ENCODE measurements at places on chromosomes 16 and 17.
A peak's percentile ranks its signal among the peaks of the same experiment; 100 is the strongest.

- peak; percentile 69 for DNase-seq
Observed at GRCh38 chr17:58083491-58084316, 485 bp downstream of the DYNLL2 start.

DNA sequence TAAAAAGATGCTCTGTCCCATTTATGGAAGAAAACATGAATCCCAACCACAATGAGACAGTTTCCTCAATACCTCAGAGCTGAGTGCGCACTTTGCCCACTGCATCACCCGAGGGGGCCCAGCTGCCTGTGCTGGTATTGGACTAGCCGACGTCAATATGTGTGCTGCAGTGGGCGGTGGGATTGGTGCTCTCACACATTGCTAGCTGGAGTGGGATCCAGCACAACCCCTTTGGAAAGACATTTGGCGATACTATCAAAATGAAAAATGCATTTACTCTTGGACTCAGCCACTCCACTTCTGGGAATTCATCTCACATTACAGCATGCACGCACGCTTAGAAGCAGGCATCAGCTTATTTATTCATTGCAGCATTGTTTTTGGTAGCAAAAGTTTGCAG, 289.2 kb upstream of the FOXF1 start:
- DNase-seq, result no peak

DNA sequence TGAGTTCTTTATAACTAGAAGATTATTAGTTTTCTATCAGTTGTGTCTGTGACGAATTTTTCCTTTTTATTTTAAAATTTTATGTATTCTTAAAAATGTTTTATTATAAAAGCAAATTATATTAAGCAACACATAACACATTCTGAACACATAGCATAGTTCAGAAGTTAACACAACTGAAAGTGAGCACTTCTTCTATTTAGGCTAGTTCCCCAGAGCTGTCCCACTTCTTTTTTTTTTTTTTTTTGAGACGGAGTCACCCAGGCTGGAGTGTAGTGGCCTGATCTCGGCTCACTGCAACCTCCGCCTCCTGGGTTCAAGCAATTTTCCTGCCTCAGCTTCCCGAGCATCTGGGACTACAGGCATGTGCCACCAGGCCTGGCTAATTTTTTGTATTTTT, 37.7 kb upstream of the ALDH3A2 start:
- no peak for DNase-seq

GRCh38 chr17:31598399-31598782, 206.9 kb downstream of the RAB11FIP4 start:
- no peak for DNase-seq

DNA sequence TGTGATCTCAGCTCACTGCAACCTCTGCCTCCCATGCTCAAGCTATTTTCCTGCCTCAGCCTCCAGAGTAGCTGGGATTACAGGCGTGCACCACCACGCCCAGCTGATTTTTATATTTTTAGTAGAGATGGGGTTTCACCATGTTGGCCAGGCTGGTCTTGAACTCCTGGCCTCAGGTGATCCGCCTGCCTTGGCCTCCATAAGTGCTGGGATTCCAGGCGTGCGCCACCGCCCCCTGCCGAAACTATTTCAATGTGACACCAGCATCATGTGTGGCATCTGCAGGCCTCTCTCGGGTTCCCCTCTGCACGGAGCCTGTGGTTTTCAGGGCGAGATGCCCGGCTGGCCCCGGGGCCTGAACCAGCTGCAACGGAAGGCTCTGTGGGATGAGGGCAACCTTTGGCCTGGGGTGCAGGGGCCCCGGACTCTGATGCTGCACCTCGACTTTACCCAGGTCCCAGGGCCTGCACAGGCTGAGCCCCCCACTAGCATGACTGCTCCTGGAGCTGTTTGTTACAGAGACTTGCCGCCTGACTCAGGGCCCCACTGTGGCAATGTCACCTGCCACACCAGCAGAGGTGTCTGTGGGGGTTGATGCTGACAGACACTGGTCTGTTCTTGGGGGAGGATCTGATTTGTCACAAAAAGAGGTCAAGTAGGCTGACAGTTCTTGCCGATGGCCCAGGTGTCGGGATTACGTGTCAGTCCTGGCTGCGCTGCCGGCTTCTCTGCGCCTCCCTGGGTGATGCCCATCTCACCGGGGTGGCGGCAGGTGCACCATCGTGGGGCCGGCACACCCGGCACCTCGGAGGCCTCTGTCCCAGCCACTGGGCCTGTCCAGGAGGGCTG, 8.6 kb upstream of the TEX19 start:
- no peak for DNase-seq

DNA sequence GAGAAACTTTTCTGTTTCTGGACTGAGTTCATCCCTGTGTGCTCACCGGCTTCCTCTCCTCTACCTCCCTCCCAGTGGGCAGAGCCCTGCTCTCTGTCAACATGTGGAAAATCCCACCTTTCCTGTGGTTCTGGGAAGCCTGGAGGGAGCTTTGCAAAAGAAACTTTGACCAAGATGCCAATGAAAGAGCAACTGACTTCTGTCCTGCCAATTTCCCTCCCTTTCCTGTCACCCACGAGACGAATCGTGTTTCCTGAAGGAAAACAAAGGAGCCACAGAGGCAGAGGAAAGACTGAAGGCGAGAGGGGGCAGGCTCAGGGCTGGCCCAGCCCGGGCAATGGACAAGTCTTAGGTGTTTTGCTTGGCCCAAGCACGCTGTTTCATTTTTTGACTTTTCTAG, 82.8 kb downstream of the PLCG2 start:
- no peak for DNase-seq

GRCh38 chr17:61700252-61700651, 109.2 kb upstream of the NACA2 start:
- DNase-seq, result no peak

DNA sequence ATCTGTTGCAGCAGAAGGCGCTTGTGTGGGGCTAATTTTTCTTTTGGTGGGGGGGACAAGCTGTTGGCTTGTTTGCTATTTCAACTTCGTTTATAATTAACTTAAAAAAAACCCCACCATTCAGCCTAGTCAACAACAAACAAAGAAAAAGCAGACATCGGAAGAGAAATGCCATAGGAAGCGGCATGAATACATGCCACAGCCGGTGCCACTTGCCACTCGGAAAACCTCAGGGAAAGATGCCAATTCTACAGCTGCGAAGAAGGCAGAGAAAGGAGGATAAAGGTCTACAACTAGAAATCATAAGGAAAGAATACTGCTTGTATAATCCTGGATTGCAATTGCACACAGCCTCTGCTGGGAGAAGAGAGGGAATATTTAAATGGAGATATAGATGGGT, 254.4 kb upstream of the PMFBP1 start:
- peak; percentile 19 for DNase-seq

DNA sequence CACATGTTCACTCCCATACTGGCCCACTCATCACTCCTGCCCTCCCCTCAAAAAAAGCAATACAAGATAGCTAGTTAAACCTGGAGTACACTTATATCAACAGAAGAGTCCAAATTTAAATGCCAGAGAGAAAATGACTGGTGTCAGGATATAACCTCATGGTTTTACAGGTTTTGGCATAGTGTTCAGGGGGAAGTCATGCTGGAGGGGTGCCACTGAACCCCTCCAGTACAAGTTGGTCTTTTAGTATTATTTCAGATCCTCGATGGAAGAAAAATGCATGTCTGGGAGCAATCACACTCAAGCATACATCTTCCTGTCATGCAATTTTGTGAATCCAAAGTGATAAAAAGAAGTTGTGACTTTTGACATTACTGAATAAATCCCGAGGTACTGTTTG, 10.5 kb downstream of the NACA2 start:
- no peak for DNase-seq

DNA sequence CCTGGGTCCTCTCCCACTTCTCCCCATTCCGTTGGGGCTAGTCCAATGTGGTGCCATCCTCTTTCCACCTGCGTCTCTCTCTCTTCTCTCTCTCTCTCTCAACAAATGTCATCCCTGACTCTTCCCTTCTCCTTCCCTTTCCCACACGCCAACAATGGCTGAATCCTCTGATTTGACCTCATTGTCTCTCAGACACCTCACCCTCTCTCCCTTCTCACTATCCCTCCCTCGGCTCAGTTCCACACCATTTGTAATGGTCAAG, 628 bp upstream of the ZNF18 start:
- no peak for DNase-seq

GRCh38 chr16:76287466-76287865, 10.3 kb downstream of the CNTNAP4 start:
- DNase-seq, result no peak

DNA sequence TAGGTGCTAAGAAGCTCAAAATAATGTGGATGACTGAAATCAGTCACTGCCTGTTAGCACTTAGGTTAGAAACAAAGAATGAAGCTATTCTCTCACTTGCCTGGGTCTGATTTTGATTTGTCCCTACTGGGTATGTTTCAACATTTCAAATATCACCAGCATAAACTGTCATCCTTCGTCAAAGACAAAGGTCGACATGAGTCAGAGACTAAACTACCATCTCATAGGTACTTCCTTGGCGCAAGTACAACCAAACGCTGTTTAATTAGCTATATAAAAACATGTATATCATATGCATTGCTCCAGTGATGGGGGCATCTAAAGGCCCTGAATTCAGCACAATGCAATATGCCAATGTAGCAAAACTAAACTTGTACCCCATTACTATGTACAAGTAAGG, 4.0 kb downstream of the AKTIP start:
- DNase-seq, result no peak

DNA sequence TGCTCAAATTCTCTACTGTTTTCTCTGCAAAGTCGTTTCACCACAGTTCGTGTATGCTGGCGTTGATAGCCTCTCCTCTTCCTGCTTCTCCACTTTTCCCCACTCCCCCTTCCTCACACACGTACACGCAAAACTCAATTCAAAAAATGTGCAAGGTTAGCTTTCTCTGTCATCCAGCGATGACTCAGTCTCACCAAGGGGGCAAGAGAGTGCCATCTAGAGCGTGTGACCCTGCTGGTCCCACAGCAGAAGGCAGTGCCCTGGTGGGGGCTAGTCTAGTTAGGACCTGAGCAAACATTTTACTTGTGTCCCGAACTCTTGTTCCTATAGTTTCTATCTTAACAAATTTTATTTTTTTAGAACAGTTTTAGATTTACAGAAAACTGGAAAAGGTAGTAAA, 121.2 kb upstream of the CHMP6 start:
- DNase-seq, result no peak

DNA sequence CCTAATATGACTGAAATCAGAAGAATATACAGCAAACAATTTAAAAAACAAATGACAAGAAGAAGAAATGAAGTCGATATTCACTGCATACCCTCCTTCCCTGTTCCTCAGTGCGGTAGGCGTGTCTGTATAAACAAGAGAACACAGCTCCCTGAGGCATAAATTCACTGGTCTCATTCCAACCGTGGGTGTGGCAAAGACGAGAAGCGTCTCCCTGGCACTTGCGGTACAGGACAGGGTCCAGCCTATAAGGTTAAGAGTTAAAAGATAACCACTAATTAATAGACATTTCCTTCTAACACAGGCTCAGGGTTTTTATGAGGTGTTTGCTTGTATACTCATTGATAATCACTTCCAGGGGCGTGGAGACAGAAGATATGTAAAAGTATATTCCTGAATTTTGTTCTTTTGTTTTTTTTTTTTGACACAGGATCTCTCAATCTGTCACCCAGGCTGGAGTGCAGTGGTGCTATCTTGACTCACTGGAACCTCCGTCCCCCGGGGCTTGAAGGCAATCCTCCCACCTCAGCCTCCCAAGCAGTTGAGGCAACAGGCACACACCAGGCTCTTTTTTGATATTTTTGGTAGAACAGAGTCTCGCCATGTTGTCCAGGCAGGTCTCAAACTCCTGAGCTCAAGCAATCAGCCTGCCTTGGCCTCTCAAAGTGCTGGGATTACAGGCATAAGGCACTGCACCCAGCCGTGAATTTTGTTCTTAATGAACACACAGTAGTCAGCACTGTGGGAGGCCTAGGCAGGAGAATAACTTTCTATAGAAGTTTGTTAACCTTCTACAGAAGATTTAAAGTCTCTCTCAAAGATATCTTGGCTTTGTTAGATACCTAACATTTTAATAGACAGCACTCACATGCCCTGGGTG, 59.1 kb upstream of the CLEC18B start:
- no peak for DNase-seq

GRCh38 chr16:50609471-50609870, 61.3 kb downstream of the NKD1 start:
- DNase-seq, result no peak

GRCh38 chr17:77564278-77564920, 394.1 kb upstream of the TNRC6C start:
- no peak for DNase-seq

- DNase-seq, result no peak
Observed at GRCh38 chr17:8711291-8711690, 33.3 kb downstream of the CCDC42 start.

DNA sequence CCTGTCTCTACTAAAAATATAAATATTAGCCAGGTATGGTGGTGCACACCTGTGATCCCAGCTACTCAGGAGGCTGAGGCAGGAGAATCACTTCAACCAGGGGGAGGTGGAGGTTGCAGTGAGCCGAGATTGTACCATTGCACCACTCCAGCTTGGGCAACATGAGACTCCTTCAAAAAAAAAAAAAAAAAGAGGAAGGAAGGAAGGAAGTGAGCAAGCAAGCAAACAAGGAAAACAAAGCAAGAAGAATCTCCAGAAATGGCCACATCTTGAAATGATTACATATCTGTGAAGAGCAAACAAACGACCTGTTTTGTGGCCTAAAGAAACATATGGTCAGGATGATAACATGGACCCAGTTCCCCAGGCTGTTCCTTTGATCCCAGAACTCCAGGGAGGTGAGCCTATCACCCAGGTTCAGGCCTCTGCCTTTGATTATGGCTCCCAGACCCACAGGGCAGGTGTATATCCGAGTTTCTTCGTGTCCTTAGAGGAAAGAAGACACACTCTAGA, 8.9 kb downstream of the ACOX1 start:
- no peak for DNase-seq

- no peak for DNase-seq
Observed at GRCh38 chr16:19523184-19523558, 571 bp upstream of the CCP110 start.

- DNase-seq, result no peak
Observed at GRCh38 chr17:45246861-45247428, 14.9 kb downstream of the SPATA32 start.

- DNase-seq, result no peak
Observed at GRCh38 chr16:69378760-69379159, 7.0 kb downstream of the TERF2 start.

GRCh38 chr16:84597931-84598351, 19.9 kb downstream of the COTL1 start:
- no peak for DNase-seq

GRCh38 chr17:46862949-46863348, 11.6 kb downstream of the WNT9B start:
- DNase-seq, result no peak

- DNase-seq, result no peak
Observed at GRCh38 chr16:23148166-23148512, 1.1 kb downstream of the USP31 start.

GRCh38 chr16:49838441-49839016, 17.4 kb downstream of the ZNF423 start:
- DNase-seq, result no peak
